Vagina (tissue), 2 donors: ENCODE measurements at places on chromosomes 16 and 17.
A peak's percentile ranks its signal among the peaks of the same experiment; 100 is the strongest.

DNA sequence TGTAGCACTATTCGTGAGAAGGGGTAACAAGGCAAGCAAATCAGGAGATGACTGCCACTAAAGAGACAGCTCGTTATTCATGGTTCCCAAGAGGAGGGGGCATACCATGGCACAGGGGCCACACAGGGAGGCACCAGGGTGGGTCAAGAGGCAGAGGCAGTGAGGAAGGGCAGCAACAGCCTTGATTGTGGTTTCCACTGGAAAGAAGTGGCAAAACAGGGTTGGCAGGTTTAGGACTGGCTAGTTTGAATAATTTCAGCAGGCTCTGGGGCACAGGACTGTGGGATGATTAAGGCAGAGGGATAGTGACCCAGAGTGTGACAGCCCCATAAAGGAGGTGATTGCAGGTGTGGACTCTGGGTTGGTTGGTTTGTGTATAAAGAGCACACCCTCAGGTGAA is 188.9 kb downstream of the CBLN1 start:
- no peak for DNase-seq

DNA sequence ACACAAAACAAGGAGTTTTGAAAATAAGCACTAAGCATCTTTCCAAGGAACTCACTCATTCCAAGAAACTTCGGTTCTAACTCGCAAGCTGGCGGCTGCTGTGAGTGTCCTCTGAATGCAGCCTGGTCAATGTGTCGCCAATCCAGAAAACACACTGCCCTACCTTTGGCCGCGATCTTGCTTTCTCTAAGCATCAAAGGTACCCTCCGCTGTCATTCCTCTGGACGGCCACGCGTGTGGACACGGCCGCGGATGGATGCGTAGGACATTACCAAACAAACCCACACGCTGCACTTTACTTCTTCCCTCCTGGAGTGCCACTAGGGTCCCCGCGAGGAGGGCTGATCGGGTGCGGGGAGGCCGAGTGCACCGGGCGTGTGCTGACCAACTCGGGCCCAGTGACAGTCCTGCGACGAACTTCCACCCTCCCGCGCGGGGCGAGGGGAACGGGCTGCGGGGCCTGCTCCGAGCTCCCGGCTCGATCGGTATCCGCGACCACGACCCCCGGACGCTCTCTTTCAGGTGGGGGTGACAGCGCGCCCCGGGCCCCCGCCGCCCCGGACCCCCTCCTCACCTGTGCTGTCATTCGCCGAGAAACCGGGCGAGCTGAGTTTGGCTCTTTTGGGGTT is 1.1 kb downstream of the CREBBP start:
- DNase-seq: no peak

DNA sequence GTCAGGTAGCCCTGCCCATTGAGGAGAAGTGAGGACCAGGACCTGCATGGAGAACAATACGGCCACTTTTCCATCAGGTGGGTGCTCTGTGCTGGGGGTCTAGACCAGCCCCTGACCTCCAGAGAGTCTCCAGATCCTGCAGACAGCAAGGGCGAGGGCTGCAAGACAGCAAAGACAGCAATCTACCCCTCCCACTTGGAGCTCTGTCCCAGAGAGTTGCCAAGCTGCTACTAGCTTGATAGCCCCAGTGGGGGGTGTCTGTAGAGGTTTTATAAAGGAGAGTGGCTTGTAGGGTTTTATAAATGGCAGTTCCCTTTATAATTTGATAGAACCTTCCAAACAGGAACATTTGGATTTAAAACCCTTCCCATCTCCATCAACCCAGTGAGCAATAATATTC is 16.7 kb upstream of the SLFN11 start:
- no peak for DNase-seq

GRCh38 chr16:2056077-2056476 is 8.3 kb downstream of the TSC2 start:
- DNase-seq: no peak

GRCh38 chr17:71224824-71225575 is 895.8 kb upstream of the SOX9 start:
- no peak for DNase-seq

DNA sequence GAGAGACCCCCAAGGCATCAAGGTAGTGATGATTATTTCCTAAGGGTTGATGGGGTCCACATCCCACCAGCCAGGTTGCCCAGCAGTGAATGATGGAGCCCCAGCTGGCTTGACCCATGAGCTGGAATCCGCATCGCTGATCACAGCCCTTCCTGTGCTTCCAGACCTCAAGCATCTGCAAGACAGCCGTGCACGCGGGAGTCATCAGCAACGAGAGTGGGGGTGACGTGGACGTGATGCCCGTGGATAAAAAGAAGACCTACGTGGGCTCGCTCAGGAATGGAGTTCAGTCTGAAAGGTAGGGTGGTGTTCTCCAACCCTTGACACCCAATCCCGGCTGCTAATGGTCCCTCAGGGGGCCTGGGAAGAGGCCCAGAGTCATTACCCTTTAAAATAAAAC is 69.3 kb downstream of the CRISPLD2 start:
- no peak for DNase-seq

DNA sequence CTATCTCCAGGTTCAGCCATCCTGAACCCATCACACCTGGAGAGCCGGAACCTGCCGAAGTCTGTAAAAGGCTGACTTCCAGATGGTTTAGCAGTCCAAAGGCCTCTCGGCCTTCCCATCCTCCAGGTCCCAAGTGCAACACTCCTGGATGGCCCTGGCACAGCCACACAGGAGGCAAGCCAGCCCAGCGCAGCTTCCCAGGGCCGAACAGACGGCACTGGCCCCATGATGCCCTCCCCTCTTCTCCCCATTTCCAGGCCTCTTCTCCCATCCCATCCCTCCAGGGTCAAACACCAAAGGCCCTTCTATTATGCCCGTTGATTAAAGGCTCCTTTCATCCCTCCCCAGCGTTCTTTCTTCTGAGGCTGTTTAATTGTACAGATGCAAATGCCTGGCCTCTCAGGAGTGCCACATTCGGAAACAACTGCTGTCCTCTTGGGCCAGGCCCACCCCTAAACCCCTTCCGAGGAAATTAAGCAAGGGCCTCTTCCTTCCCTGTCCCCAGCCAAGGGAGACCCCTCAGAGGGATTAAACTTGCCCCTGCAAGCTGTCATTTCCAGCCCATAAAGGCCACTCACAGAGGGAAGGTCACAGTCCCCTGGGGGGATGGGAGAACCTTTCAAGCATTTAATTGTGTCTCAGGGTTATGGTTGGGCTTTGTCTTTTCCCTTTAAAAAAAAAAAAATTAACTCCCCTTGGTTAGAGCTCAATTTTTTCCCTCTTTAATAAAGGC is 30.8 kb downstream of the AXIN2 start:
- DNase-seq: no peak

DNA sequence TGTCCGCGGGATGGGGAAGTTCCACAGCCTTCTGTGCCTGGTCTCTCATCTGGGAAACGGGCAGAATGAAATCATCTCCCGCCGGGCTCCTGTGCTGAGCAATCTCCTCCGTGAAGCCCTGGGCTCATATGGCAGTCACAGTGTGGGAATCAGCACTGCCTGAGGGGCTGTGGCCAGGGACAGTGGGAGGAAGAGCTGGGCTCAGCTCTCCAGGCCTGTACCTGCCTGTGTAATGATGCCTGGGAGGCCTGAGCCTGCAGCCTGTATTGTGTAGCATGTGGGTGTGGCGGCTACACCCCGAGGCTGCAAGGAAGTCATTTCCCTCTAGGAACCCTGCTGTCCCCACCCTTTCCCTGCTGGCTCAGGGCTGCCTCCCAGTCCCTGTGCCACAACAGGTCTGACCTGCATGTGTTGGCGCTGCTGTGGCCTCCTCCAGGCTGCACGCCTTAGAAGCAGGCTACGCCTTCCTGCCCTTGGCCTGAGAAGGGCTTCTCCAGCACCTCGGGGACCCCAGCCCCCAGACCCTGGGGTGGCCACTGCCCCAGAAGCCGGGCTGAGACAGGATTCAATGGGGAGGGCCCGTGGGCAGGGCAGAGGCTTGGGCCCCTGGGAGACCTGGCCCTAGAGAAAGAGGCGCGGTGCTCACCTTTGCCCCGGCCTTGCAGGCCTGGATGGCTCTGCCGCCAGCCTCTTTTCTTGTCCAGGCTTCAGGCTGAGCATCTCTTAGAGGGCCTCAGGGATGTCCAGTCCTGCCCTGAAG is 2.1 kb downstream of the ITGB4 start:
- no peak for DNase-seq

GRCh38 chr16:17271687-17272086 is 199.1 kb downstream of the XYLT1 start:
- no peak for DNase-seq

GRCh38 chr16:12500771-12501170 is 302.9 kb downstream of the CPPED1 start:
- no peak for DNase-seq

DNA sequence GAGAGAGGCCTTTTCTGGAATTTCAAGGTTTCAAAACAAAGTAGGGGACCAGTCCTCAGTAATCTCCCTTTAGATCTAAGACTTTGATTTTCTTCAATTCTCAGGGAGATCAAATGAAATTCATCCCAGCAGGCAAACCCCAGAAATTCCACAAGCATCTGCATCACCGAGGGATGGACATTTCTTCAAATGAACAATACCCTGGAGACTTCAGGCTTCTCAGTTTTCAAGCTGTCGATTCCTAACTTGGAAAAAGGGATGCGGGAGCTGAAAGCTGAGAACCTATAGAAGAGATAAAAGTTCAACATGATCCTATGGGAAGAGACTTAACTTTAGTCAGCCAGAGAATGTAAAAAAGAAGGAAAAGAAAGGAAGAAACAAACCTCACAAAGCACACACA is 296.9 kb upstream of the CDH5 start:
- no peak for DNase-seq

- no peak for DNase-seq
These were observed 12.5 kb downstream of the C16orf90 start for GRCh38 chr16:3482659-3483241.

GRCh38 chr16:75065149-75065505 is 51.5 kb downstream of the LDHD start:
- DNase-seq: no peak

- no peak for DNase-seq
These were observed 752.9 kb downstream of the KCNJ2 start for GRCh38 chr17:70922268-70922667.

- no peak for DNase-seq
These were observed 22.1 kb downstream of the TRIM25 start for GRCh38 chr17:56891751-56892150.

GRCh38 chr17:67491009-67491680 is 114.1 kb downstream of the PITPNC1 start:
- DNase-seq: peak; percentile 94

DNA sequence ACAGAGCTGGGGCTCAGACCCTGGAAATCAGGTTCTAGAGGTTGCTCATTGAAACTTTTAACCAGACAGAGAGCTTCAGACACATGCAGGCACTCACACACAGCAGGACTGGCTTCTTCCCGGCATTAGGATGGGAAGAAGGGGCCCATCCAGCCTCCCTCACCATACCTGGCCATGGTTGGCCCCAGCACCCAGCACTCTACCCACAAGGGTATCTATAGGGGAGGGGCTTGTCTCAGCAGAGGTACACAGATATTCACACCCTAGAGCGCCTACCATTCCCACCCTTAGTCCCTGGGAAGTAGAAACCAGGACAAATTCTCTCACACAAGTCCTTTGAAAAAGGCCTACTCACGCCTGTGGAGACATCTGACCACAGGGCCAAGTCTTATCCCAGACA is 20.5 kb upstream of the CCL2 start:
- DNase-seq: peak; percentile 64

- no peak for DNase-seq
These were observed 16.3 kb upstream of the CACNG4 start for GRCh38 chr17:66948061-66948750.

GRCh38 chr17:27259356-27259755 is 34.6 kb upstream of the WSB1 start:
- no peak for DNase-seq

- no peak for DNase-seq
These were observed 13.7 kb downstream of the SYCE1L start for GRCh38 chr16:77212741-77213541.

GRCh38 chr16:48810436-48810802 is 200.4 kb upstream of the N4BP1 start:
- no peak for DNase-seq

GRCh38 chr16:87201052-87201451 is 116.1 kb downstream of the C16orf95 start:
- no peak for DNase-seq

GRCh38 chr17:36920032-36921005 is 17.0 kb upstream of the LHX1 start:
- DNase-seq: no peak

- DNase-seq: no peak
These were observed 35.2 kb downstream of the NXN start for GRCh38 chr17:944266-944826.

- no peak for DNase-seq
These were observed 17.2 kb downstream of the CMIP start for GRCh38 chr16:81461766-81462165.

DNA sequence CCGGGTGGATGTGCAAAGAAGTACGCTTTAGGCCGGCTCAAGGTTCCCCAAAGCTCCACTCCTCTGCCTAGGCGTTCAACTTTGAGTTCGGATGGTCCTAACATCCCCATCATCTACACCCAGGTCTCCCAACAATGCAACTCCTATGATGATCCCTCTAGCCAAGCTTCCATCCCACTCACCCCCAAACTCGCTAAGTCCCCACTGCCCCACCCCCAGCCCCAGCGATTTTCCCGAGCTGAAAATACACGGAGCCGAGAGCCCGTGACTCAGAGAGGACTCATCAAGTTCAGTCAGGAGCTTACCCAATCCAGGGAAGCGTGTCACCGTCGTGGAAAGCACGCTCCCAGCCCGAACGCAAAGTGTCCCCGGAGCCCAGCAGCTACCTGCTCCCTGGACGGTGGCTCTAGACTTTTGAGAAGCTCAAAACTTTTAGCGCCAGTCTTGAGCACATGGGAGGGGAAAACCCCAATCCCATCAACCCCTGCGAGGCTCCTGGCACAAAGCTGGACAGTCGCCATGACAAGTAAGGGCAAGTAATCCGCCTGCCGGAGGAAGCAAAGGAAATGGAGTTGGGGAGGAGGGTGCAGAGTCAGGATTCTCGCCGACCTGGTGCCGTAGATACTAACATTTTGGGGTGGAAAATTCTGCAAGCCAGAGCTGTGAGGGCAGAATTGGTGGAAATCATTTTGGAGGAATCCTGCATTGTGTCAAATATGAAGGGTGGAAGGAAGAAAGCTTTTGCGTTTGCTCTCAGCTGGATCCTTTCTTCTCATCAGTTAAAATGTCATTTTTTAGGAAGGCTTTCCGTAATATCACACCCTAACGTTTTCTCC is at the start of gene TP53:
Gene TP53 (minus strand): TSS at position 419 of the 836 bp plus-strand sequence. CDS start 10,896 bp downstream, outside the sequence.
- DNase-seq: no peak

GRCh38 chr16:81668243-81669097 is 110.6 kb upstream of the PLCG2 start:
- DNase-seq: no peak
